ENCODE measurements at places on chromosomes 16 and 17.

GRCh38 chr17:78947235-78948149 lies 22.3 kb upstream of the TIMP2 start:
- DNase-seq: no peak

DNA sequence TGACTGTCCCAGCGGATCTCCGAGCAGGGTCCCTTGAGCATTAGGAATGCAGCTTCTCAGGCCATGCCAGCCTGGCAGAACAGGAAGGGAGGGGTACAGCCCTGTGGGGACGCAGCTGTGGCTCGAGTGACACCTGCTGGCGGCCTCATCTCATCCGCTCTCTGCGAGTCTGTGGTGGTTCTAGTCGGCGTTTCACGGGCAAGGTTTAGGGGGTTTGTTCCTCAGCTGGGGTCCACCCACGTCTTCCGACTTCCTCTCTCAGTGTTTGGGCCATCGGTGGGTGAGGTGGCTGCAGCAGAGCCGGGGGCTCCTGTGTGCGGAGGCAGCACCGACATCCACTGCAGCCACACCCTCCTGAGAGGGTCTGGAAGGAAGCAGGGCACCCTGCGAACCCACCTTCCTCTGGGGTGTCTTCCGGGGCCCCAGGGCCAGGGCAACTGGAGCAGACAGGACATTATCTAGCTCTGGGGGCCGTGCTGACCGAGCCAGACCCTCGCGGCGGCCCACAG lies 33.3 kb downstream of the JPH3 start:
- peak; percentile 26 for DNase-seq

DNA sequence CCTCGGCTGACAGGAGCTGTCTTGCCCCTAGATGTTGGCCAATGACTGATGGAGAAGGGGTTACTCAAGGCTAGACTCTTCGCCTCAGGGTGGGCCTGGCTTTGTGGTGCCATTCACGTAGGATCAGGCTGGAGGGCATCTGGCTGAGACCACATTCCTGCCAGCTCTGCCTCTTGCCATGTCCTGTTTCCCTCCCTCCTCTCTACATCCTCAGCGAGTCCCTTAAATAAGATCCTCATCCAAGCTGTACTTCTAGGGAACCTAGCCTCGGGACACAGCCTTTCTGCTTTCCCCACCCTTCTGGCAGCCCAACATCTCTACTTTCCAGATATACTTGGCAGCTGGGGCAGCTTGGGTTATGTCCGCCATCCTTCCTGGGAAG lies 27.9 kb upstream of the EFCAB13 start:
- DNase-seq: no peak

- no peak for DNase-seq
Observed at GRCh38 chr17:282000-282911, 70.4 kb downstream of the RPH3AL start.
